ENCODE measurements at places on chromosomes 1 and 21. TPM values are rescaled to one million over a fixed set of nuclear protein-coding genes. Genes with fewer than 3 reads are reported as not detected.
A peak's percentile ranks its signal among the peaks of the same experiment; 100 is the strongest.

DNA sequence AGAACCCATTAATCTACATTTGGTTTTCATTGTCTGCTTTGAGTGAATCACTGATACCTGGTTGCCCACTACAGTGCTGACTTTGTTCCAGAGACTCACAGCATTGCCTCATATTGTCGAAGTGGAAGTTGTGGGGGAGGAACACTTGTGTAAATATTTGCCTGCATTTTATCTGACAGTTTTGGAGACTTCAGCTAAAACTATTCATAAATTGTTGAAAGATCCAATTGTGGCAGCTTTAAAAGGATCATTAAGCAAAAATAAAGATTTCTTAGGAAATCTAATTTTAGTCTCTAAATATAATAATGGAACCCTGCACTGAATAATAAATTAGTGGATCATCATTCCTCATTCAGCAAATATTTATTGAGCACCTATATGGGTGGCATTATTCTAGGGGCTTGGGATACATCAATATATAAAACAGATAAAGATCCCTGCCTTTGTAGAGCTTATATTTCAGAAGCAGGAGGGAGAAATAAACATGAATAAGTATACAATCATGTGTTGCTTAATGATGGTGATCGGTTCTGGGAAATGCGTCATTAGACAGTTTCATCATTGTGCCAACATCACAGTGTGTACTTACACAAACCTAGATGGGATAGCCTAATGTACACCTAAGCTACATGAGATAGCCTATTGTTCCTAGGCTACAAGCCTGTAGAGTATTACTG, 73.5 kb downstream of the OSBPL9 start:
- DNase-seq: peak; percentile 99

DNA sequence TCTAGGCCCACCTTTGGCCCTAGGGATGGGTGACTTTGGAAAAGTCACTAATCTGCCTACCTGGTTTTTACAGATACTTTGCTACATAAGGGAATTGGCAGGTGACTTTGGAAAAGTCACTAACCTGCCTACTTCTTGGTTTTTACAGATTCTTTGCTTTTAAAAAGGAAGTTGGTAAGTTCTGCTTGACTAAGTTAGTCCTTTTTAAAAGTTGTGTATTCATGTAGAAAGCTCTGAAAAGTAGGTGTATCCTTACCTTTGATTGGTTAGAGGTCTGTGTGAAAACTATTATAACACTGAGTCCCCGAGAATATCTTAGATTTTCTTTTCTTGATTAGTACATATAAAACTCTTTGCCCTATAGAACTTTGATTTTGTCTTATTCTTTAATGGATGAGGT, 12.4 kb downstream of the ATF6 start:
- no peak for DNase-seq

Gene APOBEC4
- total RNA-seq: not detected

Gene CADM3
- not detected for total RNA-seq

Gene INSRR
- total RNA-seq: not detected

Gene AIM2
- not detected for total RNA-seq
